WTC11 (cell line): ENCODE measurements at places on chromosomes 13 and 19. TPM values are rescaled to one million over a fixed set of nuclear protein-coding genes. Genes with fewer than 3 reads are reported as not detected.

DNA sequence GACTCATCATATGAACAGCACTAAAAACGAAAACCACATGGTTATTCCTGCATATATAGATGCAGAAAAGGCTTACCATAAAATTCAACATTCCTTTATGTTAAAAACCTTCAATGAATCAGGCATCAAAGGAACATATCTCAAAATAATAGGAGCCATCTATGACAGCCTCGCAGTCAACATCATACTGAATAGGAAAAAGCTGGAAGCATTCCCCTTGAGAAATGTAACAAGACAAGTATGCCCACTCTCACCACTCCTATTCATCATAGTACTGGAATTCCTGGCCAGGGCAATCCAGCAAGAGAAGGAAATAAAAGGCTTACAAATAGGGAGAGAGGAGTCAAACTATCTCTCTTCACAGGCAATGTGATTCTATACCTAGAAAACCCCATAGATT lies 179.6 kb upstream of the HTR2A start:
- H3K27me3 ChIP-seq: no peaks in the 10 kb centered on the region; the same call in 1 of the 2 replicates
- H3K4me1 ChIP-seq: no peaks in the 10 kb centered on the region

GRCh38 chr13:26663791-26664190 lies 96.8 kb downstream of the GPR12 start:
- H3K27ac ChIP-seq: peak overlapping the region; percentile 2; the same call in 1 of the 2 replicates
- no peak overlapping the region for H3K4me3 ChIP-seq
- H3K27me3 ChIP-seq: no peaks in the 10 kb centered on the region
- H3K4me1 ChIP-seq: peaks cover 4% of the 10 kb centered on the region

- H3K4me3 ChIP-seq: no peak overlapping the region
- H3K4me1 ChIP-seq: peaks cover 31% of the 10 kb centered on the region
- H3K36me3 ChIP-seq: no peaks in the 10 kb centered on the region
- peak; percentile 69 for DNase-seq
Observed at GRCh38 chr19:42092350-42092749, 16.4 kb downstream of the ZNF574 start.

The SYNGR4 gene
- not detected in 3 replicates for total RNA-seq

The SIGLEC10 gene
- 0.44 TPM in 1 of 3 replicates, not detected in the others for total RNA-seq

DNA sequence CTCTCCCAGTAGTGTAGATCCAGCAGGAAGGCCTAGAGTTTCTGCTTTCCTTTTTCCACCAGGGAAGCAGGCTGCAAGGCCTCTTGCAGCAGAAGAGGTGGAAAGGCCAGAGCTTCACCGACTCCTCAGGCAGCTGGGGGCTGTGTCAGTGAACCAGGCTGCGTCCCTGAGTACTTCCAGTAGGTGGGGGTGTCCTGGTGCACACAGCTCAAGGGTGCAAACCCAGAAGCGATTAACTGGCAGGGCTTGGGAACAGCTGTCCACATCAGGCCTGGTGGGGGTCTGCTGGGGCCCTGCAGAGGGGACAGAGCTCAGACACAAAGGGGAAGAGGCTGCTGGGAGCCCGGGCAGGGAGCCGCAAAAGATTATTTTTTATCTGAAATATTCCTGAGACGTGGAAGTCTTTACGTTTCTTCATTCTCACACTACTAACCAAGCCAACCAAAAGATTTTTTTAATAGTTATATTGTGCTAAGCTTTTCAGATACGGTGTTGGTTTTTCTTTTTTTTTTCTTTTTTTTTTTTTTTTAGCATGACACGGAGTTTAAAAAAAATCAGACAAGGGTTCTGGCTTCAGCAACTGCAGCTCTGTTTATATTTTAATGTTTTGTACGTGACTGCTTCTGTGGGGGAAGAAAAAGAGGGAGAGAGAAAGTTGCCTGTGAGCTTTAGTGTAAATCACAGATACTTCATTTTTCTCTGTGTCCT lies 11.0 kb downstream of the TSHZ3 start:
- H3K27ac ChIP-seq: peak overlapping the region; percentile 4
- H3K36me3 ChIP-seq: peaks cover 12% of the 10 kb centered on the region
- H3K4me1 ChIP-seq: peaks cover 89% of the 10 kb centered on the region
- peak overlapping the region; percentile 27; the same call in 1 of the 2 replicates for H3K4me3 ChIP-seq
- DNase-seq: peak; percentile 79

The CGB2 gene
- 1.1 to 1.2 TPM in 2 of 3 replicates, not detected in the other for total RNA-seq

DNA sequence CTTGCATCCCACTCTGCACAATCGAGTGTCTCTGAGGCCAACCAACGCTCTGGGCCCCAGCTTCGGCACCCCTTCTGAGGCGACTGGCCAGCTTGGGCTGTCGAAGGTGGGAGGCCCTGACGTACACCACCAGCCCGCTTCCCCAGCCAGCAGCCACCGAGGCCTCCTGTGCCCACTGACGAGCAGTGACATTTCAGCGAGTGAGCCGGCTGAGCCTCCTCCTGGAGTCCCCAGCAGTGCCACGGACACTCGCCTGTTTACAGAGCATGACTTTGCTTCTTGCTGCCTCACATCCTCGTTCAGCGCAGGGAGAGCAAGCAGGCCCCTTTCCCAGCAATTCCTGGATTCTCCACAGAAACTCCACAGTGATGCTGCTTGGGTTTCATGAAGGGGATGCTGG lies 240.2 kb upstream of the MAB21L1 start:
- no peaks in the 10 kb centered on the region for H3K27me3 ChIP-seq
- no peaks in the 10 kb centered on the region for H3K36me3 ChIP-seq
- H3K4me3 ChIP-seq: no peak overlapping the region
- H3K4me1 ChIP-seq: peaks cover 24% of the 10 kb centered on the region

GRCh38 chr13:98333486-98333885 lies 156.4 kb upstream of the RNF113B start:
- DNase-seq: no peak
- H3K27me3 ChIP-seq: no peaks in the 10 kb centered on the region
- peak overlapping the region; percentile 77 for H3K27ac ChIP-seq
- peaks cover 55% of the 10 kb centered on the region for H3K4me1 ChIP-seq
- H3K36me3 ChIP-seq: peaks cover 21% of the 10 kb centered on the region

- peak; percentile 81 for DNase-seq
- peak overlapping the region; percentile 91 for H3K4me3 ChIP-seq
- peaks cover 23% of the 10 kb centered on the region for H3K36me3 ChIP-seq
- H3K4me1 ChIP-seq: peaks cover 22% of the 10 kb centered on the region
- peak overlapping the region; percentile 60; the same call in 1 of the 2 replicates for H3K27ac ChIP-seq
Observed at GRCh38 chr19:48390188-48391099, 907 bp downstream of the KDELR1 start.

DNA sequence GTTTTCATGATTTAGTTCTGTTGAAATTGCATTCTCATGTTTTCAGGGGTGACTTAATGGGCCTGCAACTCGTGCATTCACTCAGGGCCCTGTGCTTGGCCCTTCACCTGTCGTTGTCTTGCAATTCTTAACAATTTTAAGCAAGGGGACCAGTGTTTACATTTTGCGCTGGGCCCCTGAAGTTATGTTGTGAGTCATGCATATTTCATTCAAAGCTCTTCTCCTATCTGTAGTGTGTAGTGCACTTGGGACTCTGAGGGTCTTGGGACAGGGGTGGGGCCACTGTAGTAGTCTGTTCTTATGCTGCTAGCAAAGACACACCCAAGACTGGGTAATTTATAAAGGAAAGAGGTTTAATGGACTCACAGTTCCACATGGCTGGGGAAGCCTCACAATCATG lies 211.2 kb upstream of the RXFP2 start:
- no peaks in the 10 kb centered on the region; the same call in 1 of the 2 replicates for H3K36me3 ChIP-seq
- H3K4me1 ChIP-seq: peaks cover 7% of the 10 kb centered on the region
- peaks cover 3% of the 10 kb centered on the region; the same call in 1 of the 2 replicates for H3K27me3 ChIP-seq
- no peak for DNase-seq
- H3K4me3 ChIP-seq: no peak overlapping the region

- H3K27ac ChIP-seq: no peak overlapping the region
- peak; percentile 98 for DNase-seq
- peak overlapping the region; percentile 73 for H3K4me3 ChIP-seq
- no peaks in the 10 kb centered on the region for H3K36me3 ChIP-seq
- H3K4me1 ChIP-seq: peaks cover 27% of the 10 kb centered on the region
Observed at GRCh38 chr19:45670670-45671453, 2.8 kb downstream of the GIPR start.

- H3K4me1 ChIP-seq: peaks cover 14% of the 10 kb centered on the region
- peak within 1 kb of the TSS; percentile 80 for H3K4me3 ChIP-seq
- peaks cover 26% of the 10 kb centered on the region for H3K27me3 ChIP-seq
- no peak within 1 kb of the TSS for H3K27ac ChIP-seq
Observed at GRCh38 chr19:42313096-42313839, at the start of gene TMEM145. TSS of gene TMEM145 (plus strand) at chr19:42313309. CDS start at chr19:42313377, 68 bp downstream.

The MCEMP1 gene
- not detected in 3 replicates for total RNA-seq

GRCh38 chr13:78832461-78832860 lies 173.5 kb upstream of the OBI1 start:
- no peak overlapping the region for H3K4me3 ChIP-seq
- no peaks in the 10 kb centered on the region; the same call in 1 of the 2 replicates for H3K27me3 ChIP-seq
- no peaks in the 10 kb centered on the region for H3K36me3 ChIP-seq
- no peaks in the 10 kb centered on the region for H3K4me1 ChIP-seq
- no peak for DNase-seq

GRCh38 chr19:6216996-6217751 lies 62.6 kb downstream of the MLLT1 start:
- H3K36me3 ChIP-seq: peaks cover 2% of the 10 kb centered on the region; the same call in 1 of the 2 replicates
- H3K27me3 ChIP-seq: no peaks in the 10 kb centered on the region
- peak overlapping the region; percentile 74; the same call in 1 of the 2 replicates for H3K27ac ChIP-seq

The LYPD4 gene
- not detected in 3 replicates for total RNA-seq

GRCh38 chr13:27359199-27359821 lies 65.1 kb upstream of the GTF3A start:
- H3K4me3 ChIP-seq: no peak overlapping the region
- no peaks in the 10 kb centered on the region; the same call in 1 of the 2 replicates for H3K27me3 ChIP-seq
- no peaks in the 10 kb centered on the region for H3K36me3 ChIP-seq
- no peak overlapping the region for H3K27ac ChIP-seq
- peak; percentile 76 for DNase-seq

DNA sequence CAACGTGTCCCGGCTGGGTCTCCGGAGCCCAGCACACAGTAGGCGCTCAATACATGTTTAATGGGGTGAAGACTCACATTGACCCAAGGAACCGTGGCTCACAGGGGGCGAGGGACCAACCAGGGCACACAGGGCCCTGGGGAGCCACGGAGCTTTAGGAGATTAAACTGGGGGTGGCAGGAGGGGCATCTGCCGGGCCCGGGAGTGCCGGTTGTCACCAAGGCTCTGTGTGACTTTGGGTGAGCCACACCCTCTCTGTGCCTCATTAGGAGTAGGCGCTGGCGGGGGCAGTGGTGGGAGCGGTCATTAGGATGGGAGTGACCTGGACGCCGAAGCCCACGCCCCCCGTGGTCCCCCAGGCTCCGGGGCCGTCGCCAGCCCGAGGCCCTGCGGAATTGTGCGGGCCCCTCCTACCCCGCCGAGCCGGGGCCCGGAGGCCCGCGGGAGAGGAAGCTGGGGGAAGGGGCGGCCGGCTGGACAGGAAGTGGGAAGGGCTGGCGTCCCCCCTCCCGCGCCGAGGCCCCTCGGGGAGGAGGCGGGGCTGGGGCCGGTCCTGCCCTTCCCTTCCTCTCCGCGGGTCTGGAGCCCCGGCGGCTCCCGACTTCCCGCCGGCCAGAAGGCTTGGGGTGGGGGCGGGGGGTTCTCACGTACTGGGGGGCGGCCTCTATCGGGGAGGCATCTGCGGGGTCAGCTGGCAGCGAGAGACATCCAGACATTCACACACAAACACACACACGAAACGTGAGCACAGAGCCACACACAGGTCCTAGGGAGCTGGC lies 1.8 kb upstream of the SSBP4 start:
- peaks cover 34% of the 10 kb centered on the region for H3K27me3 ChIP-seq
- H3K27ac ChIP-seq: peak overlapping the region; percentile 79; the same call in 1 of the 2 replicates
- H3K36me3 ChIP-seq: no peaks in the 10 kb centered on the region
- H3K4me1 ChIP-seq: peaks cover 27% of the 10 kb centered on the region
- H3K4me3 ChIP-seq: peak overlapping the region; percentile 80

DNA sequence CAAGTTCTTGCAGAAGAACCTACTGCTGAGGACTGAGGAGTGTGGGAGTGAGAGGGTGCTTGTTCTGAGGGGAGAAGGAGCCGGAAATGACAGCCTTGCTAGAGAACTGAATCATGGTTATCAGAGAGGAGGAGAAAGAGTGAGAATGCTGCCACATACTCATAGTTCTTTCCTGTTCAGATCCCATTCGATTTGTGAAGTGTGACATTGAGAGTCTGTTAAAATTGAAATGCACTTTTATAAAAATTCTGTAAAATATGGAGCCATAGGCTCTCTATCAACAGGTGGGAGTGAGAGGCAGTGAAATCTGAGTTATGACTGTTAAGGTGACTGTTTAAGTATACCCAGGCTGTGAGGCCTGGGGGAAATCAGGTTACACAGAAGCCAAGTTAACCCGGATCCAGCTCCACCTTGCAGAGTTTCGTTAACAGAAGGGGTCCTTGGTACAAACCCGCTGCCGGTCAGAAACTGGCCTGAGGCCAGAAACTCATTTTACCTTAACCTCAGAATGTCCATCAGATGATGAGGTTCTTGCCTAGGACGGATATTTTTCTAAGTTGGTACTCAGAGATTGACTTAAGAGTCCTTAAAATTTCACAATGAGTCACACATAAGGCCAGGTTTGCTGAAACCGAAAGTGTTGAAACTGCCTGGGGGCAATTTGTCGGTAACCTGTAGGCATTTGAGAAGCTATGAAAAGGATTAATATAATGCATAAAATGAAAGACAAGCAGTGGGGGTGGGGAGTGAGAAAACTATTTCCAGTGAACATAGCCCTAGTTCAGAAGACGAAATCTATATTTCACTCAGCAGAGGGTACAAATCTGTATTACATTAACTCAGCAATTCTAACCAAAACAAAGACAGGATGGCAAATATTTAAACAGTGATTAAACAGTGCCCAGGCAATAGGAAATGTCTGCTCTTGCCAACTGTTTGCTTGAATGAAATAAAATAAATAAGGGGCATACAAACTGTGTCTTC lies 350.5 kb downstream of the KCNRG start:
- peaks cover 16% of the 10 kb centered on the region for H3K4me1 ChIP-seq
- H3K36me3 ChIP-seq: no peaks in the 10 kb centered on the region
- no peak overlapping the region for H3K27ac ChIP-seq
- no peak overlapping the region for H3K4me3 ChIP-seq
- no peaks in the 10 kb centered on the region for H3K27me3 ChIP-seq

DNA sequence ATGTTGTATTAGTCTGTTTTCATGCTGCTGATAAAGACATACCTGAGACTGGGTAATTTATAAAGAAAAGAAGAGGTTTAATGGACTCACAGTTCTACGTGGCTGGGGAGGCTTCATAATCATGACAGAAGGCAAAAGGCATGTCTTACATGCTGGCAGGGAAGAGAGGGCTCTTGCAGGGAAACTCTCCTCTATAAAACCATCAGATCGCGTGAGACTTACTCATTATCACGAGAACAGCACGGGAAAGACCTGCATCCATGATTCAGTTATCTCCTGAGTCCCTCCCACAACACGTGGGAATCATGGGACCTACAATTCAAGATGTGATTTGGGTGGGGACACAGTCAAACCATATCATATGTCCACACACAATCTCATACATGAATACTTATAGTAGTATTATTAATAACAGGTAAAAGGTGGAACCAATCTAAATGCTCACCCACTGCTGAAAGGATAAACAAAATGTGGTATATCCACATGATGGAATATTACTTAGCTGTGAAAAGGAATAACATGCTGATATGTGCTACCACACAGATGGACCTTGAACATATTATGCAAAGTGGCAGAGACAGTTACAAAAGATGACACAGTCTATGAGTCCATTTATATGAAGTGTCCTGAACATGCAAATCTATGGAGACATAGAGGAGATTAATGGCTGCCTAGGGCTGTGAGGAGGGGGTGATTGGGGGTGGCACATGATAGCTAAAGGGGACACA lies 20.9 kb upstream of the CEBPA start:
- peaks cover 17% of the 10 kb centered on the region for H3K36me3 ChIP-seq
- DNase-seq: no peak
- no peak overlapping the region for H3K4me3 ChIP-seq
- no peaks in the 10 kb centered on the region for H3K4me1 ChIP-seq
- no peak overlapping the region for H3K27ac ChIP-seq
